A549 (cell line): ENCODE measurements at places on chromosomes 1 and 21.

GRCh38 chr1:207824691-207825408 is 73.0 kb downstream of the CD46 start:
- DNase-seq = no peak

DNA sequence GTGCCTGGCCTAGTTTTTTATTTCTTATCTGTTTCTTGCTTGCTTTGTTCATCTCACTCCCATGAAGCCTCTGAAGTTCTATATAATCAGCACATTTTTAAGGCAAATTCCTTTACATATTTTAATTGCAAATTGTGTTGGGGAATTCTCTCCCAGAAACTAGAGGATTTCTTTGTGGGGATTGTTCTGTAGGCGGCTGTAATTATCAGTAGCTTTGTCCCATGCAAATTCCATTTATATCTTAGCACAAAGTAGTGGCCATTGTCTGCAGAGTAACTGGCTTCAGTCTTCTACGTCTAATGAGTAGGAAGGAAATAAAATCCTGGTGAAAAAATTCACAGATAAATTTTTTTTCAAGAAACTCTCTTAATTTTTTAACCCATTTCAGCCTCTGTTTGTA is 35.7 kb downstream of the CLEC20A start:
- no peak for DNase-seq

GRCh38 chr1:98048751-98049325 is 128.0 kb upstream of the DPYD start:
- no peak for DNase-seq

- no peak for DNase-seq
These were observed 66.8 kb upstream of the RGS7 start for GRCh38 chr1:241423541-241424479.

GRCh38 chr1:195958131-195958530 is 650.1 kb downstream of the KCNT2 start:
- no peak for DNase-seq
